ENCODE measurements at places on chromosomes 3 and 15.
A peak's percentile ranks its signal among the peaks of the same experiment; 100 is the strongest.

DNA sequence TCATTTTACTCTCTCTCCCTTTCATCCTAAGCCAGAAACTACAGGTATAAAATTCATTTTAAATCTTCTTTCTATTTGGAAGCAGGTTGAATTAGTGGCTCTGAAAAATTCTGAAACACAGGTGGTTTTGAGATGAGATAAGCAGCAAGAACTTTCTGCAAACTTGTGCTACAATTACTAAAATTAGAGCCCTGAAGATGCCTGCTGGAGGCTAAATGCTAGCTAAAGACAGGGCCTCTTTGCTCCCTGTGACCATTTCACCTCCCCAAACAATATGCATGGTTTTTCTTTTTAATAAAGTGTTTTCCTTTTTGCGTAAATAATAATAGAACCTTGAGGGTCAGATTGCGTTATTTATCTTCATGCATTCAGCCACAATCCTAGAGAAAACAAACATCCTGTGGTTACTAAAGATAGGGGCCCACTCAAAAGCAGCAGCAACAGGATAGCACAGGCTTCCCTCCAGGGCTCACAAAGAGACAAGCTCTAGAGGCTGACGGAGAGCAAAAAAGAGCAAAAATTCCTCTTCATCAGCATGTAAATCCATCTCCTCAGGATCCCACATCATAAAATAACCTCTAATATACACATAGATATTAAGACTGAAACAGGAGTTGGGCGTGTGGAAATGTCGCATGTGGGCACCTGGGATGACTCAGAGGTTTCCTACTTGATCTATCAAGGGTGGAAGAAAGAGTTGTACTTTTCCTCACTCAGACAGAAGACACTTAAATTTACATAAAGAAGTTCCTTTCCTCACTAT, 26.5 kb upstream of the CP start:
- DNase-seq = no peak

DNA sequence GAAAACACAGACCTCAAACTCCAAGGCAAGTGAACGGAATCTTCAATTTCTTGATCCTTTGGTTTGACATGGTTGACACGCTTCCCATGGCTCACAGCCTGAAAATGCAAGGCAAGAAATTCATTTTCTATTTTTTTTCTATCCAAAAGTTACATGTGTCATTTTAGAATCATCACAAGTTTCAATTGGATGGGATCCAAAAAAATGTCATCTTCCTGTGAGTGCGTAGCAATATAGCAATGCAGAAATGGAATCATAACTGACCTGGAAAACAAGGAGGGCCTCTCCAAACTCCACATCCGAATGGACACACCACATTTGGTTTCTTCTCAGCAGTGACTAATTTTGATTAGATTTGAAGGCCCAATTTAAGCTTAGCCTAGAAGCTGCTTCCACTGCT, 175.8 kb upstream of the ATP11B start:
- no peak for DNase-seq

DNA sequence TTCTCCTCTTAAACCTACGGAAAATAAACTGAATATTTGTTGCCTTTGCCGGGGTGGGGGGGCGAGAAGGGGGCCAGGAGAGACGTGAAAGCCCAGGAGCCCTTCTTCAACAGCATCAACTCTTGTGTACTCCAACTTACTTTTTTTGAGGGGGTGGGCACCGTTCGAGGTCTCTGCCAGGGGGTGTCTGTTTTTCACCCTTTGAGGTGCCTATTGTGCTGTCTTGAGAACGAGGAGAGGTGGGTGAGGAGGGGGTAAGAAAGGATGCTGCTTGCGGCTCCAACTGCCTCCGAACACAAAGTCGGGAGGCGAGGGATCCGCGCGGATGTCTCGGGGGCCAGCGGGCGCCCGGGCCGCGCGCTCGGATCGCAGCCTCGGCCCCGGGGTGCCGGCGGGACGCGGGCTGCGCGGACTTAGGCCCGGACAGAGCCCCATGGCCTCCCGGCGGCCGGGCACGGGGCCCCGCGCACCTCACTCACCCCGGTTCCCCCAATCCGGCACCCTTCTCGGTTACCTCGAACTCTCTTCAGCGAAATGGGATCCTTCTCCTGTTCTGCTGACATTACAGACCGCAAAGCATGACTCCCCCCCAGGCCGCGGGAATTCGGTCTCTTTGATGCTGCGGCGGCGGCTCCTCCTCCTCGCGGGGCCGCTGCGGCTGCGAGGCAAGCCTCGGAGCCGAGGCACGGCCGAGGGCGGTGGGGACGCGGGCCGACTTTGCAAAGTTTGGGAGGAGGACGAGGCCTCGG, 650 bp downstream of the PYGO1 start:
- DNase-seq = peak; percentile 33

GRCh38 chr3:105355408-105356061, 11.2 kb upstream of the ALCAM start:
- DNase-seq = no peak

GRCh38 chr3:71131375-71132314, 451.9 kb downstream of the FOXP1 start:
- no peak for DNase-seq

- DNase-seq = no peak
These were observed 16.9 kb downstream of the NR2F2 start for GRCh38 chr15:96347181-96348111.

GRCh38 chr3:44926172-44926571, 49.8 kb downstream of the ZDHHC3 start:
- DNase-seq = no peak

DNA sequence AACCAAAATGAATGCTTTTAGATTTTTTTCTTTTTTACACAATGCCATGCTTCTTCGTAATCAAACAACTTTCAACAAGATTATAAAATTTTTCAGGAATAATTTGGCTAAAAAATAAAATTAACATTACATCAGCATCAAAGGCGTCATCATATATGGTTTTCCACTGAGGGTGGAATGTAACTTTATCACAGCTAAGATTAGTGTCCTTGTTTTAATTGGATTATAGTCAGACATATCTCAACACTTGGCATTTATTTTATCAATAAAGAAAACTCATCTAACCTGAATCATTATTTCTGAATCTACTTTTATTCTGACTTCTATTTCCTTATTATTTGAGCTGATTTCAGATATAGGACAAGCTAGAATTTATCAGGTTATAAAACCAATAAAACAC, 1.6 kb downstream of the NRG4 start:
- DNase-seq = no peak

- no peak for DNase-seq
These were observed 223.6 kb downstream of the CACNA2D3 start for GRCh38 chr3:54345847-54346375.

- no peak for DNase-seq
These were observed 397.6 kb downstream of the TBL1XR1 start for GRCh38 chr3:176799675-176800074.

- DNase-seq = no peak
These were observed 75.9 kb downstream of the VGLL4 start for GRCh38 chr3:11567516-11568467.

Data from endothelial cell (in vitro differentiated cells).